ENCODE measurements at places on chromosomes 7 and 10.

DNA sequence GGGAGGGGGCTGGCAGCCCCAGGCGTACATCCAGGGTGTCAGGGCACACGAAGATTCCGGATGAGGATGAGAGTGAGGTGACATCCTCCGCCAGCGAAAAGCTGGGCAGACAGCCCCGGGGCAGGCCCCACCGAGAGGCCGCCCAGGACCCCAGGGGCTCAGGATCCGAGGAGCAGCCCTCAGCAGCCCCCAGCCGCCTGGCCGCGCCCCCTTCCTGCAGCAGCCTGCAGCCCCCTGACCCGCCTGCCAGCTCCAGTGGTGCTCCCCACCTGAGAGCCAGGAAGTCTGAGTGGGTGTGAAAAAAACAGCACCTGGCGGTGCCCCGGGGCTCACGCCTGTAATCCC is 3.2 kb downstream of the GJD4 start:
- DNase-seq = no peak

DNA sequence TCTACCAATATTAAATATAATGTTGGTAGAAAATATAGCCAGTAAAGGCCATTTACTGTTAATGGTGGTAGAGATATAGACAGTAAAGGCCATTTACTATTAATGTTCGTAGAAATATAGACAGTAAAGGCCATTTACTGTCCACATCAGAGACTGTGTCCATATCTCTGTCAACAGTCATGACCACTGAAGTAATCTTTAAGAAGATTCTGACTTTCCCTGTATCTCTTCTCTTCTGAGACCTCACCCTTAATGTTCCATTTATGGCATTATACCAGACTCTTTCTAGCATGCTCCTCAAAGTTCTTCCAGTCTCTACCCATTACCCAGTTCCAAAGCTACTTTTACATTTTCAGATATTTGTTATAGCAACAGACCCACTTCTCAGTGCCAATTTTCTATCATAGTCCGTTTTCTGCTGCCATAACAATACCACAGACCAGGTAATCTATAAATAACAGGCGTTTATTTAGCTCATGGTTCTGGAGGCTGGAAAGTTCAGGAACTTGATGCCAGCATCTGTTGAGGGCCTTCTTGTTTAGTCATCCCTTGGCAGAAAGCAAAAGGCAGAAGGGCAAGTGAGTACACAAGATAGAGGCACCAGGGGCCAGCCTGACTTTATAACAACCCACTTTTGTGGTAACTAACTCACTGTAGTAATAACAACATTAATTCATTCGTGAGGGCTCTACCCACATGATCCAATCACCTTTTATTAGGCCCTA is 7.9 kb upstream of the NUDCD3 start:
- DNase-seq = no peak

- no peak for DNase-seq
Measured at GRCh38 chr10:89466599-89467035, 52.2 kb downstream of the IFIT5 start.

- no peak for DNase-seq
Measured at GRCh38 chr10:52939894-52940293, 167.3 kb upstream of the MBL2 start.

- DNase-seq = no peak
Measured at GRCh38 chr10:130772676-130773075, 538.8 kb downstream of the TCERG1L start.

DNA sequence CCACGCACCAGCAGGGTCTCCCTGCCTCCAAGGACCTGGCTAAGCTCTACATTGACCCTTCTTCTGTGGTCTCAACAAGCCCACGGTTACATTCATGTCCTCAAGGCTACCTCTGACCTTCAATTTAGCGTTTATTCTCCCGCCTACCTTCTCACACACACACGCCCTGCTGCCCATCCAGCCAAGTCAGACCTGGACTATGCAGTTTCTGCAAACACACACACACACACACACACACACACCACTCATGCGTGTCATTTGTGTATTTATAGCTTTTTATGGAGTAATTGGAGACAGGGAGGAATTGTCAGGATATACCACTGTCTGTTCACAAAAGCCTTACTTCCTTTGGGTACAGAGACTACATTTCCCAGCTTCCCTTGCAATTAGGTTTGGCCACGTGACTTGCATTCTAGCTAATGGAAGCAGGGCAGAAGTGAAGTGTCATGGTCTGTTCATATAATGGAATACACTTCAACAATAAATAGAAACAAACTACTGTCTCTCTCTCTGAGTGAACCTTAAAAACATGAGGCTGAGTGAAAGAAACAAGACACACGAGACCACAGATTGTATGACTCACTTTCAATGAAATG is 53.8 kb upstream of the CPXM2 start:
- no peak for DNase-seq

DNA sequence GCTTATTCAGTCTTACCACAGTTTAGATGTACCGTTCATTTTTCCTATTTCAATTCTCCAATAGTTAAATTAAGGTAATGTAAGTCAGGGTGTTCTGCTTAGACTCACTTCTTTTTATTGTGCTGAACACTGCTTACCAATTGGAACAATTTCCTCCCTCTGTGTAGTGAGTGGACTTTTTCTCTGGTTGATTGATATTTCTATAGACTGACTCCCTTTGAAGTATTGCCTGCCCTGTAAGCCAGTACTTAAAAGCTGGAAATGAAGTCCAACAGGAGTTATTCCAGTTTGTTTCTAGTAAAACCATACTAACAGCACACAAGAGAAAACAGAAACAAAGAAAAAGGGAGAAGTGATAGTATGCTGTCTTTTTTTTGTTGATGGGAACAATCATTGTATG is 1674.9 kb downstream of the REEP3 start:
- DNase-seq = no peak

DNA sequence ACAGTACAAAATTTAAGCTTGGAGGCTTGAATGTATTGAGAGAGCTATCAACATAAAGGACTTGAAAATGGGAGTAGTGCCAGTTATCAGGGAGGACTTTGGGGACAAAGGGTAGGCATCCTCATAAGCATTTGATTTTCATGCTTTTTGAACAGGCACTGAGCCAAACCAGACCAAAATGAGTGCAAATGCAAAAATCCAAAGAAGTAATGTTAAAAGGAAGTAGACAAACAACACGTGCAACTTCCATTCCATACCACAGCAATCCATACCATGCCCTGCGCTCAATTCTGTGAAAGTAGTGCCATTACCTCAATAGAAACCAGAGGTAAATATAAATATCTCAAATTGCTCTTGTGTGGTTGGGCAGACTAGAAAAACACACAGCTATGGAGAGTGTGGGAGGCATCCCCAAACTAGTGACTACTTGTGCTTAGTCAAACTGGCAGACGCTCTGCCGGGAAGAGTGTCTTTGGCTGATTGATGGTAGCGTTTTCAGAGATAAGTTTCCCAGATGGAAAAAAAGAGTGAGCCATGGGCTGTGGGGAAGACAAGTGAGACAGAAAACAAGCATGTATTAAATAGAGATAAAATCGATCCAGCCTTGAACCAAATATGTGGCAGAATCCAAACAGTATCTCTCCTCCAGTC is 161.5 kb downstream of the CREB5 start:
- no peak for DNase-seq

- DNase-seq = no peak
Measured at GRCh38 chr10:126351021-126351420, 37.3 kb downstream of the ADAM12 start.

DNA sequence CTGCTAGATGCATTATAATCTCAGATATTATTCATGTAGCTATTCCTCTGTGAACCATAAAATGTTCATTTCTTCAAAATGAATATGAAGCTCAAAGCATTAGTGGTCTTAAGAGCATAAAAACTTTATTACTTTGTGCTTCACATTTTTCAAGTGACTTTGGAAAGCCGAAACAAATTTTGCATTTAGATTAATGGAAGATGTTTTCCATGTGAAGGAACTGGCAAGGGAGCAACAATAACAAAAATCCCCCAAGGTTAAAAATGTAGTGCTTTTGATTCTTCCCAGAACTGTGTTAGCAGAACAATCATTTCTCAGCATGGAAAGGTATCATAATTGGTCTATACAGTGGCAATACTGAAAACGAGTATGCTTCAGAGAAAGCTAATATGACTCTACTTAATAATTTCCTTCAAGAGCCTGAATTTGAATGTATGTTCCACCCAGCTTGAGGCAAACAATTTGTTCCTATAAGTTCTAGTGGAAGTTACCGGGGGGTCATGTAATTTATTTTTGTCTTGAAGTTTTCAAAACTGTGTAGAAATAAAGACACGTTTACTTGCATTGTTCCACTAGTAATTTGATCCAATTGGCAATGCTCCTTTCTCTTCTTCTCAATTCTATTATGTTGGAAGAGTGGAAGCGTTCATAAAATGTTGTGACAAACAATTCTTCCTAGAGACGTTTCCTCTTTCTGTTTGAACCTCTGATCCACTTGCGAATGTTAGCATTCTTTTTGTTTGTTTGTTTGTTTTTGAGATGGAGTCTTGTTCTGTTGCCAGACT is 665.4 kb downstream of the AUTS2 start:
- no peak for DNase-seq

- no peak for DNase-seq
Measured at GRCh38 chr7:105886776-105887175, 10.4 kb upstream of the ATXN7L1 start.

GRCh38 chr10:1049425-1049958 is 573 bp upstream of the IDI1 start:
- no peak for DNase-seq

GRCh38 chr7:42960762-42961161 is 28.6 kb downstream of the MRPL32 start:
- DNase-seq = no peak

DNA sequence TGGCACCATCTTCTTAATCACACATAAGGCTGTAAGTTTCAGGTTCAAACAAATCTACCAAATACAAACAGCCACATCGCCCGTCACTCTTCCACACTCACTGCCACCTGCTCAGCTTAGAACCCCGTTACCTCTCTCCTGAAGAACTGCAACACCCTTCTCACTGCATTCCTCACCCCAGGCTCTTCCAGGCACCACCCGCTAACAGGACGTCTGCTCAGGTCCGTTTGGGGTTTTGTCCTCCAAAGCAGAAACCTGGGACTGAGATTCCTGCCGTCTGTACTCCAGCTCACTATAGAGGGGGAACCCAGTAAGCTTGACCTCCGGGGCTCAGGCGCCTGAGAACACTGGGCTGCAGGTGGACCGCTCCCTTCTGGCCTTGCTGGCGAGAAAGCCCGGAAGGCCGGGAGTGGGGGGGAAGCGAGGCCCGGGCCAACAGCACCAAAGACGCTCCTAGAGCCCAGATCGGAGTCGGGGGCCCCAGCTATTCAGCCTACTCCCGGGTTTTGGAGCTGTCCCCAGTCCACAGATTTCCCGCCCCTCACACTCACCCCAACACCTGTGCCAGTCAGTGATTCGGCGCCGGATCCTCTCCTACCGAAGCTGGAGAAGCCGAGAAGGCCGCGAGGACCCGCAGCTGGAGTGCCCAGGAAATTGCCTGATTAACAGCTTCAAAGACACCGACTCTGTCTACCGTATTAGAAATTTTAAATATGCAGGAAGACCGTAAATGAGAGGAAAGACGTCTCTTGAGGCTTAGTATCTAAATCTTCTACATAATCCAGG is at the start of gene AP3M1:
TSS of gene AP3M1 (minus strand) at position 625 of the 786 bp plus-strand sequence. CDS start 12,449 bp downstream, outside the sequence.
- no peak for DNase-seq

- DNase-seq = no peak
Measured at GRCh38 chr7:4712281-4713182, 30.4 kb downstream of the FOXK1 start.

- DNase-seq = no peak
Measured at GRCh38 chr10:43360086-43360485, 11.3 kb upstream of the FXYD4 start.

- DNase-seq = peak; percentile 31
Measured at GRCh38 chr7:142385491-142386340, 127.9 kb upstream of the PRSS58 start.

DNA sequence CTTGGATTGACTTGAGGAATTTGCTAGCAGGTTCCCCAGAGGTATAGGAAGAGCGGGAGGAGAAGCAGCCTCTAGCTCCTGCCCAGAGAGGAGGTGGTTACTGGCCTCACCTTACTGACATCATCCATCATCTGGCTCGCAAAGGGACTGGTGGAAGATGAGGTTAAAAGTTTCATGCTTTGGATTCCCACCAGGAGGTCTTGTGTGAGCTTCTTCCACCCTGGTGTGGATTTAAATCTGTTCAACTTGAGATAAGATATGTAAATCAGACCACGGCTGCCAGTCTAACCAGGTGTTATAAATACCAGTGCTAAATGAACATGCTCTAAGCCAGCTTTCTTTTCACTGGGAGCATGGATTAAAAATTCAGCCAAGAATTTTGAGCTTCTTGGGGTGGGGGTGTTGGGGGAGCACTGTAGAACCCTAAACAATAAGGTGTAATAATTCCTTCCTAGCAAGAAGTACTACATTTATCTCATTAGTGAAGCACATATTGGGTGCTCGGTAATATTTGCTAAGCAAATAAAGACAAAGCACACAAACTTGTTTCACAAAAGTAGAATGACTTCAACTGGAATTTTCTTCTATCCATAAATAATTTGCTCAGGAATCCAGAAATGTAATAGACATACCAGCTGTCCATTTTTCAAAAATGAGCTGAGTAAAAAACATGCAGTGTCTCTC is 7.8 kb downstream of the PROSER2 start:
- DNase-seq = no peak

DNA sequence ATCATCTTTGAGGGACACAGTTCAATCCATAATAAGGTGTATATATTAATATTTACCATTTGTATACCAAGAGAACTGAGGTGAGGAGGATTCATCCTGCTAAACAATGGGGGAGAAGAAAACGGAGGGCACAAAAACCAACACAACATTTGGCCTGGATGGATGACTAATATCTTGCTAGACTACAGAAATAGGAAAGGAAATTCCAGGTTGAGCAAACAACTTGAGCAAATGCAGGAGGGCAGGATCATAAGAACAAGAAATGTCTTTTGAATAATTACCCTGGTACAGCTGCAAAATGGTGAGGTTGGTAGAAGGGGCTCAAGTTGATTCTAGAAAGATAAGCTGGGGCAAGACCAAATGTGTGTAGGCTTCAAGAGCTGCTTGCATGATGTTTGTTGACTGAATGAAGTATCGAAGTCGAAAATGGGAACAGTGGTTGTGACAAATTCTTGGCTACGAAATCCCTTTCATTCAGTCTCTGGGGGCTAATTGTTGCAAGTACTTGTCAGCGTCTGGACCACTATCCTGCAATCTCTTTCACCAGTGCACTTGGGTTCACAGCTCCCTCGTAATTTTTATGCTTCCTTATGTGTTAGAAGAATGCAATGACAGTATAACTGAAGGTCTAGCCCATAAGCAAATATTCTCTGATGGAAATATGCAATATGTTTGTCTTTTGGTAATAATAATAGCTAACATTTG is 176.2 kb downstream of the PTEN start:
- DNase-seq = no peak

- no peak for DNase-seq
Measured at GRCh38 chr7:28591041-28591674, 178.8 kb downstream of the CREB5 start.

Data from CMK (cell line).